Stimulated activated CD8-positive, alpha-beta memory T cell treated with anti-CD3 and anti-CD28 coated beads, Interleukin-7, amount 100 ng/mL, for 24 hours (primary cell): ENCODE measurements at places on chromosomes 4 and X.

DNA sequence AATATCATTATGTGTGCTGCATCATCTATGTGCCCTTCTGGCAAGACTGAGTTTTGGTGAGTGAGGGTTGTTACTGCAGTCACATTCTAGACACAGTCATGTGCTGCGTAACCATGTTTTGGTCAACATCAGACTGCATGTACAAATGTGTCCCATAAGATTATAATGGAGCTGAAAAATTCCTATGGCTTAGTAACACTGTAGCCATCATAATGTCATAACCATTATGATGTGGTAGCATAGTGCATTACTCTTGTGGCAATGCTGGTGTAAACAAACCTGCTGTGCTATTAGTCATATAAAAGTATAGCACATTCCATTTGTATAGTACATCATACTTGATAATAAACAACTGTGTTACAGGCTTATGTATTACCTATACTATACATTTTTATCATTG lies 198.1 kb upstream of the NUDT6 start:
- no peak for DNase-seq

DNA sequence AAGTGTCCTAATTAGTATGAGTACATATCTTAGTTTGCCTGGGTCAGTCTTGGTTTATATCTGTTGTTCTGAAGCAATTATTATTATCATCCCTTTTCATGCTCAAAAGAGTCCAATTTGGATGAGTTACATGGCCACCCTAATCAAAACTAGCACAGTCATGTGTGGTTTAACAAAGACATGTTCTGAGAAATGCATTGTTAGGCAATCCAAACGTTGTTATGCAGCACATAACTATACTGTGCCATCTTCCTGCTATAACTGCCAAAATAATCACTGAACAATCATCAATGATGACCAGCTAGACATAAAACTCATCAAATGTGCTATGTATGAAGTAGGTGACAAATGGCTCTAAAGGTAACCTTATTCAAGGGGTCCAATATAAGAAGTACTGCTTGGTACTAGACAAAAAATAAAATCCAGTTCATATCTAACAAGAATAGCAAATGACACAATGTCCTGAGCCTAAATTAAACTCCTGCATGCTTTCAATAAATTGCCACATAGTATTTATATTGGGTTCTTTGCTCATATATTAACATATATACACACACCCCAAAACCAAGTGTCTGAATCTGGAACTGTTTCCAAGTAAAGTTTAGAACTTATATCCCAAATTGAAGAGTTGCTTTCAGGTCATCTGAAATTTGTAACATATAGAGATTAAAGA lies 41.9 kb downstream of the CNOT6L start:
- DNase-seq = no peak

DNA sequence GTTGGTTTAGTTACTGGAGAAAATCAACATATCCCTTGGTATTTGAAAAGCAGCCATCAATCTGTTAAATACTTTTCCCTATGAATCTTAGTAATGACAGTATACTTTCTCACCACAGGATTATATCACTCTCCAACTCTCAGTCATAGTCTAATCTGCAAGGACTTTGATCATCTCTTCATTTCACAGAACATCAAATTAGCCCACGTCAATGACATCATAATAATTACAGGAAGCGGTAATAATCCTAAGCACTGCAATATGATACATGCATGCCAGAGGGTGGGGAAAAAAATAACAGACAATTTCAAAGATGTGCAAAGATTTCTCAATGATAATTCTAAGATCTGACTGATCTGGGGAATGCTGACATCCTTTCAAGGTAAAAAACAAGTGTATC lies 404.1 kb downstream of the GPM6A start:
- DNase-seq = no peak

GRCh38 chr4:88730811-88731210 lies 33.2 kb upstream of the NAP1L5 start:
- no peak for DNase-seq
